ENCODE measurements at places on chromosomes 2 and 18. TPM values are rescaled to one million over a fixed set of nuclear protein-coding genes. Genes with fewer than 3 reads are reported as not detected.

DNA sequence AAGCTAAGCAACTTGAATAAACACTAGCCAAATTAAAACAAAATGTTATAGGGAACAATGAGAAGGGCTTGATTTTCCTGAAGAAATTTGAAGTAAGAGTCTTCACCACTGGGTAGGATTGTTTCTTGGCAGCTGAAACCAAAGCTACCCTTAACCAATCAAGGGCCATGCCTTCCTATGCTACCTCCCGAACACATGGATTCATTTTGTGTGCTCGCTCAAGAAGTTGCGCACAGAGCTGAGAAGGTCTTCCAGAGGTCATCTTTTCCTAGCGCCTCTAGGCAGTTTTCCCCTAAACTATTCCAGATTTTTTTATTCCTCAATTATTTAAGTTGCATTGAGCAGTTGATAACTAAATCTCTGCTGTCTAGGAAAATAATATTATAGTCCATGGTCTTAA, 264.6 kb downstream of the RBM43 start:
- ATAC-seq, result no peak

GRCh38 chr2:226064932-226065570, 665.5 kb downstream of the NYAP2 start:
- ATAC-seq, result no peak

- ATAC-seq, result peak; percentile 76
Measured at GRCh38 chr2:20141056-20141762, 83.7 kb downstream of the SDC1 start.

DNA sequence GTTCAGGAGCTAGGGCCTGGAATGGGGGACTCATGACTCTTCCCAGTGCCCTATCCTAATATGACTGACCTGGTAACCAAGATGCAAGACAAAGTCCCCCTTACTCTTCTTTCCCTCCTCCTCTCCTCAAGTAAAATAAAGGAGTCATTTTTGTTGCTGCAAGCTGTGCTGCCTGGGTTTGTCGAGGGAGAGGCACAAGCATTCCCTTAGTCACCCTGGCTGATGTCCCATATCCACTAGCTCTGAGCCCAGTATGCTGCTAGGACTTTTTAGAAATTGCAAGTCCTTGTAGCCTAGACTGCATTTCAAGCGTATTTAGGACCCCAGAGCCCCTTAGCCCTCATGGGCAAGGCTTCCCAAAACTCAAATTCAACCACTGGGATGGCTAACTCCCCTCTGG, 338.5 kb upstream of the SETBP1 start:
- no peak for ATAC-seq

- ATAC-seq, result no peak
Measured at GRCh38 chr18:4196351-4196750, 258.8 kb downstream of the DLGAP1 start.

GRCh38 chr2:239461291-239462190, 60.7 kb upstream of the HDAC4 start:
- no peak for ATAC-seq

- no peak for ATAC-seq
Measured at GRCh38 chr2:236579048-236579745, 9.6 kb downstream of the ACKR3 start.

DNA sequence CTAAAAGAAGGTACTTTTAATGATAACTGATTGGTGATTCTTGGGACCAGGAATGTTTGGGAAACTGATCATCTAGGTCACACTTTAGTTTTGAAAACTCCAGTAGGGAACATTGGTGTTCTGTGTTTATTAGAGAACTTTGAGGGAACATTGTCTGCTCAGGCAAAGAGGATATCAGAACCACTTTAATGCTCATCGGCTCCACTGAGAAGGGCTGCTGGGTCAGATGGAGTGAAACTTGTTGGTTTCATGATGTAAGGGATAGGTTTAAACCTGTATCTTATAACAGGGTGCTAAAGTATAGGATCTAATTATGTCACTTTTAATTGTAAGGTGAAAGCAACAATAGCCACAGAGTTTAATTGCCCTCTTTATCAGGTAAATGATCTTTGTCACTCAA, 14.2 kb upstream of the POLI start:
- ATAC-seq, result no peak

- ATAC-seq, result no peak
Measured at GRCh38 chr2:55961318-55961911, 37.8 kb upstream of the EFEMP1 start.

The RAPH1 gene
- total RNA-seq, result 17.1 TPM

The SPIRE1 gene
- 37.4 TPM for total RNA-seq
